Stimulated activated CD4-positive, alpha-beta T cell treated with anti-CD3 and anti-CD28 coated beads, Interleukin-2, amount 100 ng/mL, for 24 hours (primary cell): ENCODE measurements at places on chromosomes 6 and 20.

- no peak for DNase-seq
Measured at GRCh38 chr6:40918040-40918651, 120.9 kb downstream of the UNC5CL start.

DNA sequence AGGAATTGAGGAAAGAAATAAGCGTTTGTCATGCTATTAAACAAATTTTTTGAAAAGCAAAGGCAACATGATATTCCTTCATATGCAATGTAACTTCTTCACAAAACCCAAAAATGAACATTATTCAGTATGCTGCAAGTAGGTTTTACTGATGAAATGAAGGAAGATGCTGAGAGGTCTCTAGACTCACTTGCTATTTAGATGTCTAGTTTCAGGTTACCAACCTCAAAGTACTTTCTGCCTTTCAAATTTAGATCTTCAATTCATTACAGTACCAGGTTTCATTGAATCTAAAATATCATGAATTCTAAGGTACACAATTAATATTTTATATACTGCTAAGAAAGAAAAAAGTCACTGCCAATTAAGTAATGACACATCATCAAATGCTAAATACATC lies 39.9 kb downstream of the MYO6 start:
- no peak for DNase-seq

GRCh38 chr6:39051399-39052122 lies 3.0 kb downstream of the GLP1R start:
- DNase-seq, result no peak

- DNase-seq, result no peak
Measured at GRCh38 chr20:41475503-41475902, 108.9 kb upstream of the EMILIN3 start.

DNA sequence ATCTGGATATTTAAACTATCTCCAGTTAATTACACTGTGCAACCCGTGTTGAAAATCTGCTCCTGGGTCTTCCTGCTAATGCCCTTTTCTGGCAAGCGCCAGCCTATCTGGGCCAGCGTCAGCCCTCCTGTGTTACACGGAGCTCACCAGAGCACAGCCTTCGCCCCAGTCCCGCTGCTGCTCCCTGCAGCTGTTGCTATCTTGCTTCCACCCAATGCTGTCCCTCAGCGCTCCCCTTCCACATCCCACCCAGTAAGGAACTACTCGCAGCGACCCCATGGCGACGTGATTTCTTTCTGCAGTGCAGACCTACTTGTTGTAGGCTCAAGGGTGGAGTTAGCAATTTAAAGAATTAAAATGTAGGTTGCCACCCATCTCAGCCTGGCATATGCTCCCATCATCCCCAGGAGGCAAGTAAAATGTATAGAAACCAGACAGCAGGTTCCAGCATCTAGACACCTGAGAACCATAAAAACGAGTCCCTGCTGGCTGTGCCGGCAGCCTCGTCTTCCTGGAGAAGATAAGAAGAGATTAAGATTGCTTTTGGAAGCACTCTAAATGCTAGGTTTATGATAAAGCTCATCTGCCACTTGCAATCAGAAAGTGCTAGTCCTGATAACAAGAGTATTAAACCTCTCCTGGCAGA lies 254.3 kb upstream of the FOXQ1 start:
- no peak for DNase-seq

DNA sequence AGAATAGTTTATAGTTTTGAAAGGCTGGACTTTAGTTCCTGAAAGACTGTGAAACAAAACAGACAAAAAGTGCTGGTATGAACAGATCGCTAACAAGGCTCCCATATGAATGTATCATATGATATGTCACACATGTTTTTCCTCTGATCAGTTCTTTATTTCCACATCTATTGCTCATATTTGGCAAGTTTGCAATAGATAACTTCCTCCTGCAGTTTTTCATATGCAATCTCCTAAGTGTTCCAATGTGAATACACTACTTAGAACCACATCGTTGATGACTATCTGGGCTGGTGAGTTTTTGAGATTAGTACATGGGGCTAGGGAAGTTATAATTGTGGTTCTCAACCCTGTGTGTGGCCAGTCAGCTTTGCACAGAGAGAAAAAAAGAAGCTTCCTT lies 23.1 kb downstream of the CRYBG1 start:
- no peak for DNase-seq

GRCh38 chr6:116465246-116465645 lies 4.1 kb downstream of the CALHM6 start:
- peak; percentile 2 for DNase-seq

DNA sequence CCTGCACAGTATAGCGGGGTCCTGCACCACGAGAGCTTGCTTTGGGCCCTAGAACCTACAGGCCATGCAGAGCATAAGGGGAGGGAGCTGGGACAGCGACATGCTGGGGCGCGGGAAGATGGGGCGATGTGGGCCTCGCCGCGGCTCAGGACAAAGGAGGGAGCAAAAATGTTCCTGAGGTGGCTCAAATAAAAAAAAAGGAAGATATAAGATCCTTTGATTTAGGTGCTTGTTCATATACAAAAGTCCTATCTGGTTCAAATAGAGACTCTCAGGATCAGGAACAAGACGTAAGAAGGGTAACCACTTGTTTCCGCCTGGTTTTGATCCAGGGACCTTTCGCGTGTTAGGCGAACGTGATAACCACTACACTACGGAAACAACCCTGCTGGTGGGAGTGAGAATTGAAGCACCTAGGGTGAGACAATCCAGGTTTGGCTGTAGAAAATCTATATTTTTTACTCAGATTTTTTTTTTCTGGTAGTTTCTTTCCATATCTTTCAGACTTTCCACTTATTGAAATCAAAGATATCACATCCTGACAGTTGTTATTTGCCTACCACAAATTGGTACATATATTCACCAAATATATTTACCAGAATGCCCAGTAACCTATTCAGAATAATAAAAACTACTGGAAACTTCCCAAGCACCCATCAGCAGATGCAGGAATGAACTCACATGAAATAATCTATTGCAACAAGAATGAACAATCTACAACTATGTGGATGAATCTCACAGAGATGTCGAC lies 177.9 kb upstream of the ZNF184 start:
- peak; percentile 75 for DNase-seq
